ENCODE measurements at places on chromosomes 1 and 21.

DNA sequence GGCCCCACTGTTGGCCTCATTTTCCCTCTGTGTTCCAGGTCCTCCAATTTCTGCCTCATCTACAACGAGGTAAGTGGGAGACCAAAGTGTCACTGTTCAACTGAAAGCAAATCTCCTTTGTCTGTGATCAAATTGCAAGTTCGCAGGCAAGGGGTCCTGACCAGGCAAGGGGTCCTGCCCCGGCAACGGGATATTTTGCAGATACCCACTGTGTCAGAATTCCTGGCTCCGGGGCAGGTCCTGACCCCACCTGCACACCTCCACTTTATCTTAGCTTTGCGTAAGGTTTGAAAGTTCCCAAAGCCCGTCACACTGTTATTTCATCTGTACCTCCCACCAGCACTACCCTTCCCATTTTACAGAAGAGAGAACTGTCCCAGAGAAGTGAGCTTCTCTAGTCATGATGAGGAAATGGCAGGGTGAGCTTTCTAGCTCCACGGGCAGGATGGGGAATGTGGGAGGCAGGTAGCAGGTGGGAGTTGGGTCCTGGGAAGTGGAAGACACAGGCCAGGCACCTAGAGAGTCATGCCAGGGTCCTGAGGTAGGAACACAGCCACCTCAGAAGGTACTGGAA lies 32.0 kb upstream of the CSF1 start:
- DNase-seq = no peak

DNA sequence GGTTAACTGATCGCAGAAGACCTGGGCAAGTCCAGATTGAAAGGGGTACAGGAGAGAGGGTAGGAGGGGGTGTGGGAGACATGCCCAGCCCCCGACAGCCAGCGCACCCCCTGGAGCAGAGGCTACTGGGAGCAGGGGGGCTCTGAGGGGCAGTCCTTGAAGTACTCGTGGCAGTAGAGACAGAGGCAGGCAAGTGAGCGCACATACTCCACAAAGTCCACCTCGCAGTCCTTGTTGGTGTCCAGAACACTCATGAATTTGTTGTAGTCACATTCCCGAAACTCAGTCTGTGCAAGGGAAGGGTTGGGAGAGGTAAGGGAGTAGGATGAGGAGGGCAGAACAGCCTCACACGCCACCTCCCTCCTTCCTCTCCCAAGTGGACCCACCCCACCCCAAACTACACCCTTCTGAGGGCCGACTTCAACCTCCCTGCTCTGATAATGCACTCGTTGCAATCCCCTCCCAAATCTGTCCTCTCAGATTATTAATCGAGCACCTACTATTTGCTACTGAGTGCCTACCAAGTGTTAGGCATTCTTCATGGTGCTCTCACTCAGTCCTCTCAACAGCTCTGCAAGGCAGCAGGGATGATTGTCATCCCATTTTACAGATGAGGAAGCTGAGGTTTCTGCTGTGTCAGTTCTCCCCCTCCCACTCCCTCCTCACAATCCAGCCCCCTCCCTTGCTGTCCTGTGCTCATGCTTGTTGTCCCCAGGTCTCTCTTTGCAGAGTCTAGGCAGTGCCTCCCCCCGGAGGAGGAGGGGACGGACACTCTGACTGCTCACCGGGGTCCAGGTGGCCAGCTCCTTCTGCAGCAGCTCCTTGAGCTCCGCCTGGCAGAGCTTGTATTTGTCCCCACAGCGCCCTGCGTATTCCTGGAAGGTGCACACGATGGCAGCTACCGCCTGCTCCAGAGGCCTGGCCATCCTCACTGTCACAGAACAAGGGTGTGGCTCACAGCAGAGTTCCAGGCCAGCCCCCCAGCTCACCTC lies 1.2 kb downstream of the S100A3 start:
- DNase-seq = no peak

- DNase-seq = no peak
These were observed 20.6 kb downstream of the KIRREL1 start for GRCh38 chr1:158013840-158014730.

DNA sequence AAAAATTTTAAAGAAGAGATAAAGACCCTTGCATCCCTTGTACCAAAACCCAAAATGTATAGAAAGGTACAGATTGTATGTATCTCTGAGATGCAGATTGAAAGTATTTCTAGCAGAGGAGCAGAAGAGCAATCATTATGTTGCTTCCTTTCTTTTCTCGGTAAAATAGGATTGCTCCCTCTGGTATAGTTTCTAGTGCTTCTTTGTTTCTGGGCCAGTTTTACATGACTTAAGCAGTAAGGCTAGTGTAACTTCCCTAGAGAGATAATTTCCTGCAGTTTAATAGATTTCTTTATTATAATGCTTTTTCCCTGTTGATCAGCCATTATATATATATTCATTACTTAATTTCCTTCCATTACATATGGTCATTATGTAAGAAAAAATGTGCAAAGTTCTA lies 496.2 kb upstream of the RGS18 start:
- no peak for DNase-seq

DNA sequence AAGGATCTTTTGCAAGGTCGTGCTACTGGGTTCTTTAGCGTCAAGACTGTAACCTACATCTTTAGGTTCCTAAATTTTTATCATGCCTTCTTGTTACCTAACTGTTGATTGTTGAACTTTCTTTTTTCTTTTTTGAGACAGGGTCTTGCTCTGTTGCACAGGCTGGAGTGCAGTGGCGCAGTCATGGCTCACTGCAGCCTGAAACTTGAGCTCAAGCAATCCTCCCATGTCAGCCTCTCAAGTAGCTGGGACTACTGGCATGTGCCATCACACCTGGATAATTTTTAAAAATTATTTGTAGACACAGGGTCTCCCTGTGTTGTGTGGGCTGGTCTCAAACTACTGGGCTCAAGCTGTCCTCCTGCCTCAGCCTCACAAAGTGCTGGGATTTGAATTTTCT lies 52.9 kb downstream of the NFIA start:
- no peak for DNase-seq

DNA sequence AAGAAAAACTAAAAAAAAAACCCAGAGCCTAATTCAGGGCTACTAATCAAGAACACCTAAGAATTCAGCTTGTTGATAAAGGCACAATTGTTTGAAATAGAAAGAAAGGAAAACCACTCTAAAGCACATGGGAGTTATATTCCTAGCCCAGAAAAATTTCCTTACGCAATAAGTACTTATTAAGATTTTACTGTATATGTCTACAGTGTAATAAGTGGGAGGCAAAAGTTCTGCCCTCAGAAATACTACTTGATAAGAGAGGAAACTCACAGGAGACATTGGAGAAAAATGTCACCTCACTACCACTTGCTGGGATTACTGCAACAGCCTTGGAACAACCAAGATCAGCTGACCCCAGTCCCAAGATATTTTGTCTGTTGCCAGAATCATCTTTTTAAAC lies 66.1 kb downstream of the IARS2 start:
- no peak for DNase-seq
